NCI-H524 (cell line): ENCODE measurements at places on chromosomes 3 and 15.

- DNase-seq = no peak
These were observed 323.3 kb upstream of the C2CD4B start for GRCh38 chr15:62488387-62488786.

- DNase-seq = no peak
These were observed 32.7 kb downstream of the EFHB start for GRCh38 chr3:19901337-19901736.

GRCh38 chr3:53211706-53212702, 43.8 kb downstream of the TKT start:
- DNase-seq = no peak

GRCh38 chr3:168155303-168155702, 59.6 kb upstream of the GOLIM4 start:
- no peak for DNase-seq

GRCh38 chr3:108946292-108947285, 7.1 kb downstream of the GUCA1C start:
- no peak for DNase-seq

GRCh38 chr15:31339558-31339895, 12.9 kb downstream of the KLF13 start:
- DNase-seq = no peak

DNA sequence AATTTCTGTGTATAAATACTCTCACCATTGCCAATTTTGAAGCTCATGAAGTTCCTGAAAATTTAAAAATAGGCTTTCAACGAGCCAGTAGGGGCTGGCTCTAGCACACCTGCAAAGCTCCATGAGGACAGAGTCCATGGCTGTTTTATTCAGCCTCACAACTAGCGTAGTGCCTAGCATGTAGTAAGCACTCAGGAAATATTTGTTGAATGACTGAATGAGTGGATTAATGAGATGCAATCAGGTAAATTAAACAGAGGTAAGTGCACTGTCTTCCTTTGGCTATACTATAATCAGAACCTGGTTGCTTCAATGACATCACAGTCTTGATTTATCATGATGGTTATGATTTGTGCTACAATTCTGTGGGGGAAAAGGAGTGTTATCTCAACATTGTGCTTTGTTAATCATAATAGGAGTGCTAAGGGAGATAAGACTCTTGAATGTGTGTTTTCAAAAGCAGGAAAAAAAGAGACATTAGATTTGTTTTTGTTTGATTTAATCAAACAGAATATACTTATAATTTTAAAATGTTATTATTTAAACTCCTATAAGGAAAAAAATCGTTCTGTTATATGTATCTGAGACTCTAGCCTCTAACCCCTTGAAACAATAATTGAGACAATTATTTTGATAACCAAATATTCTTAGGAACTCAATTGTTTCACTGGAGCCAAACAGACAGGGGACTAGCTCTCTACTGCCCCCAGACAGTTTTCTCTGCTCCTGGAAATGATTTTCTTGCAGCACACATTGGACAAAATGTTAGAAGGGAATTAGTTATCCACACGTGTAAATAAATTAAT, 171.7 kb upstream of the ATP11B start:
- peak; percentile 30 for DNase-seq

- DNase-seq = no peak
These were observed 8.4 kb downstream of the NBEAL2 start for GRCh38 chr3:46987743-46988401.

GRCh38 chr15:57203906-57204305, 172.4 kb upstream of the CGNL1 start:
- DNase-seq = no peak

DNA sequence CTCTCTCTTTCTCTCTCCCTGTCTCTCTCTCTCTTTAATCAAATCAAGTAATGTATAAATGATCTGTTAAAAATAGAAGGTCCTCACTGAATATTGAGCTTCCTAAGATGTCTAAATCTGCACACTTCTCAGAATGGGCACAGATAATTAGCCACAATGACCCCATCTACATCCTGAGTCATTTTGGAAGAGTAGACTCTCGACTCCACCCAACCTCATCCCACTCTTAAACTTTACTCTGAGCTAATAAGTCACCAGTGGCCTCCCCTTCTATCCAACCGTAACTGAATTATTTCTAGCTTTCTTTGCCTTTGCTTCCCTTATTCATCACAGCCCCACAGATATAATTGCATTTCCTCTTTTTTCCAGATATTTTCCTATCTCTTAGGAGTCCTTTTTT, 326.5 kb upstream of the ZNF717 start:
- no peak for DNase-seq

- peak; percentile 68 for DNase-seq
These were observed 539 bp upstream of the MGLL start for GRCh38 chr3:127822682-127823425.

- no peak for DNase-seq
These were observed 219.6 kb downstream of the C3orf38 start for GRCh38 chr3:88369337-88369736.

GRCh38 chr3:179958143-179958542, 78.6 kb downstream of the PEX5L start:
- peak; percentile 52 for DNase-seq

GRCh38 chr3:28279770-28280169, 38.4 kb downstream of the CMC1 start:
- DNase-seq = no peak

GRCh38 chr3:7095116-7095515, 234.2 kb downstream of the GRM7 start:
- DNase-seq = peak; percentile 57

GRCh38 chr3:32120471-32120870, 14.1 kb downstream of the GPD1L start:
- no peak for DNase-seq

DNA sequence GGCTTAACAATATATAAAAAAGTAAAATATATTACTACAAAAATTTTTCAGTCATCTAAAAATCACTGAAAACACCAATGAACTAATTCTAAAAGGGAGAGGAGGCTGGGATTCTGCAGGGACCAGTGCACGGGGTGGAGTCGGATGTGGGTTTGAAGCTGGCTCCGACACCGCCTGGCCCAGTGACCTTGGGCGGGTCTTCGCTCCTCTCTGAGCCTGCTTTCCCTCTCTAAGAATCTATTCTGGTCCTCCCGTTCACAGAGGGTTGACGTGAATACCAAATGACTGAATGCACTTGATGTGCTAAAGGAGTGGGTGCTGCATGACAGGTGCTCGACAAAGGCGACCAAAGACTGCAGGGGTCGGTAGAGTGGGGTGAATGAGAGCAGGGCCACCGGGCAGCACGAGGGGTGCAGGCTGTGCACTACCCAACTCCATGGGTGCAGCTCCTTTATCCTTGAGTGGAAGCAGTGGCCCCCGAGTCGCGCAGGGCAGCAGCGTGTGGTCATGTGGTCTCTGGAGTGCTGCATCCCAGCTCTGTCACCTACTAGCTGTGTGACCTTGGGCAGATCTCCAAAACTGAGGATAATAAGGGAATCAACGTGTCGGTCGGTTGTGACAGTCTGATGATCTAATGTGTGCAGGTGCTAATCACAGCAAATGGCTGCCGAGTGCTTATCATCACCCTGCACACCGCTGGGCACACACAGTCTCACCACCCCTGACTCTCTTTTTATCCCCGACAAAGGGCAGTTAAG, 8.6 kb upstream of the IQSEC1 start:
- DNase-seq = no peak

DNA sequence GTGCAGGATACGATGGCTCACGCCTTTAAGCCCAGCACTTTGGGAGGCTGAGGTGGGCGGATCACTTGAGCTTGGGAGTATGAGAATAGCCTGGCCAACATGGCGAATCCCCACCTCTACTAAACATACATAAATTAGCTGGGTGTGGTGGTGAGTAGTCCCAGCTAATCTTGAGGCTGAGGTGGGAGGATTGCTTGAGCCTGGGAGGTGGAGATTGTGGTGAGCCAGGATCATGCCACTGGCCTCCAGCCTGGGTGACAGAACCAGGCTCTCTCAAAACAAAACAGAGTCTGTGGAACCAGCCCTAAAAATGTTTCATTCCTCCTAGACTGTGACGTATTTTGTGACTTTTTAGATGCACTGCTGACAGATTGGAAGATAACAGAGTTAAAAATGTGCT, 34.3 kb upstream of the RAD51 start:
- DNase-seq = no peak

DNA sequence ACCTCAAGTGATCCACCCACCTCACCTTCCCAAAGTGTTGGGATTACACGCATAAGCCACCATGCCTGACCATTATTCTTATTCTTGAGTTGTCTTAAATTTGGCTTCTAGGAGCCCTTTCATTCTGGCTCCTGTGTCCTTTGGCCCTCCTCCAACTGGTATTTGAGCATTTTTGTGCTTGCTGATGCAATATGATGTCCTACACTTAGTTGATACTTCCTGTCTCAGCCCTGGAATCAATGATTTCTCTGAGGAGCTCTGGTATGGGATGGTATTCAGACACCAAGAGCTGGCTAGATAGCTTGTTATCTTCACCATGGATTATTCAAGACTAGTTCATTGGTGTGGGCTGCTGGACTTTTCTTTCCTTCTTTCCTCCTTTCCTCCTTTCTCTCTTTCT, 25.4 kb downstream of the ZNF621 start:
- no peak for DNase-seq

DNA sequence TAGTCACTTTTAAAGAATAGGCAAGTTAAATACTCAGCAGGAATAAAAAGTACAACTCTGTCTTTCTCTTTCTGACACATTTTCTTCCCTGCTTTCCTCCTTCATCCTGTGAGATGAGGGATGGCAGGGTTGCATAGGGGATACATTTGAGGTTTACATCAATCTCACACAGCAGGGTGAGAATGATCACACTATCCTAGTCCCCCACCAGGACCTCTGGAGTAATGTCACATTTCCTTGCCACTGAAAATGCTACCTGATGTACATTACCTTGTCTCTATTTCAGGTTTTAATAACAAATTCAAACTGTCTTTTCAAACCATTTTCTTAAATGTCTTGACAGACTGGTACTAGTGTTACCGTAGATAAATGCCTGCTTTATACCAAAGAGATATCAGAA, 816.9 kb downstream of the FHIT start:
- no peak for DNase-seq

DNA sequence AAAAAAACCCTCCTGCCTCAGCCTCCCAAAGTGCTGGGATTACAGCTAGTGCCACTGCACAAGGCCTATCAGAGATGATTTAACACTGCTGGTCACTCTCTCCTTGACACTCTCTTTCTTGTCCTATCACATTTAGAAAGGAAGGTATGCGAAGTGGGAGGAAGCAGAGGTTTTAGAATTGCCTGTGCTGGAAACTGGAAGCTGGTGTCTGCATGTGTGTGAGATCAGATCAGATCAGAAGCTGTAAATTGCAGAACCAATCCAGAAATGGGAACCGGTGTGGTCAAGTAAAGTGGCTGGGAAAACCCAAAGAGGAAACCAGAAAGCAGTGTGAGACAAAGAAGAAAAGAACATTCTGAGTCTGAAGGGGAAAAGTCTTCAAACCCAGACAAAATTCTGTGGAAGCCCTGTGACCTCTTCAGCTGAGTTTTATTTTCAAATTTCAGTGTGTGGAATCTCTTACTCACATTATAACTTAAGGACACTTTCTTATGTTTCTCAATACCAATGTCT, 2.8 kb downstream of the EFHB start:
- no peak for DNase-seq

DNA sequence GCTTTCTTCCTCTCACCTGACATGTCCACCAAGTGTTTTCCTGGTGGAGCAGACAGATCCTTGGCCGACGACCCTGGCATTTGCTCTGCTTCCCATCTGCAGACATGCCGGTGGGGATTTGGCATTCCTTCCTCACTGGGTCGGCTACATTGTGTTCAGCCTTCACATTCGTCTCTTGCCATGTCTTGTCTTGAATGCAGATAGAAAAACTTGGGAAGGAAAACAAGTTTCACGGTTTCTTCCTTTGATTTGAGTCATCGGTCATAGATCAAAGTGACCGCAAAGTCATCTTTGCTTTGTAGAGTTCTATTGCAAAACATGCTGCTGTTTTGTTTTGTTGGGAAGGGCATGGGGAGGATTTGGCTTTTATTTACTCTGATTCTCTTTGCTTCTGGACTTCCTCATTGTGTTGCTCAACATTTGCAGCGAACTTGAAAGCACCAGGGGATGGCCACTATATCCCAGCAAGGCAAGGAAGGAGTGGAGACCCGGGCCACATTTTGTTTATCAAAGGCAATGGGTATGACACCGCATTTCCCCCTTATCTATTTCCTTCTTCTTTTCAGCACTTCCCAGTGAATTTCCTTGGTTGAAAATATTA, 321.3 kb downstream of the CACNA2D3 start:
- no peak for DNase-seq

DNA sequence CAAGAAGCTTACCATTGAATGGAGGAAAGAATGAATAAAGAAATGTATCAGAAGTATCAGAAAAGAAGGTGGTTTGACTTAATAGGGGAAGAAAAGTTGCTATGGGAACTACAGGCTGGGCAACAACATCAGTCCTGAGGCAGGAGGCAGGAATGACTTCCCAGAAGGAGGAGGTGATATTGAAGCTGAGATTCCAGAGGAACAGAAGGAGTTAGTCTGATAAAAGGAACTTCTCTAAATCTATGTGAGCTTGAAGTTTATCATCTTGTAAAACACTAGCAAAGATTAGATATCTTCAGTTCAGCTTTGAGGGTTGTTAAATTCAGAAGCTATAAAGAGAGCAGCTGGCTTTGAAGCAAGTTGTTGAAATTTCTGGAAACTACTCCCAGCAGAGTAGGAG, 213.3 kb upstream of the THRB start:
- DNase-seq = no peak

- DNase-seq = no peak
These were observed 86.3 kb upstream of the CDV3 start for GRCh38 chr3:133487204-133487603.

- DNase-seq = peak; percentile 95
These were observed 94.7 kb downstream of the TNIK start for GRCh38 chr3:171365489-171365888.

GRCh38 chr3:113685124-113685523, 11.3 kb downstream of the USF3 start:
- no peak for DNase-seq

DNA sequence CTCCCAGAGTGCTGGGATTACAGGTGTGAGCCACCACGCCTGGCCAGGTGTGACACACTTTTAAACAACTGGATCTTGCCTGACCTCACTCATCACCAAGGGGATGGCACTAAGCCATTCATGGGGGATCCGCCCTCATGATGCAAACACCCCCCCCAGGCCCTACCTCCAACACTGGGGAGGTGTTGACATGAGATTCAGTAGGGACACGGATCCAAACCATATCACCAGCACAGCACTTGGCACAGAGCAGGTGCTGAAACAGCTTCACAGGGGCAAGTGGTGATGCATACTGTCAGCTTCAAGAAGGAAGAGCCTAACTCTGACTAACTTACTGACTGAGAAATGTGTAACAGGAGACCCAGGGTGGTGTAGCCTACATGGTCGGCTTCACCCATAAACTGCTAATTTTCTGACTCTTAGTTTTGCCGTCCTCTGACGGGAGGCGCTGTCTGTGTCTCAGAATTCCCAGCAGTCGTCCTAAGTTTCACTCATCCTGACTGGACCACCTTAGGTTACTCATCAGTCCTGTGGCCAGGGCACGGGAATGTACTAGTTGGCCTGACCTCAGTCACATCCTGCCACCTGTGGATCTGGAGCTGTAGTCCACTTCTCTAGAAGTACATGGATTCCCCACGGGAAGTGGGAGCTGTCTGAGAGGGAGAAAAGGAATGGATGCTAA, 81.9 kb upstream of the PLXNA1 start:
- no peak for DNase-seq

- DNase-seq = no peak
These were observed 149.3 kb upstream of the SEMA6D start for GRCh38 chr15:47568030-47568429.

GRCh38 chr3:102460579-102460978, 25.8 kb downstream of the ZPLD1 start:
- DNase-seq = no peak
